ENCODE measurements at places on chromosomes 7 and 10.

DNA sequence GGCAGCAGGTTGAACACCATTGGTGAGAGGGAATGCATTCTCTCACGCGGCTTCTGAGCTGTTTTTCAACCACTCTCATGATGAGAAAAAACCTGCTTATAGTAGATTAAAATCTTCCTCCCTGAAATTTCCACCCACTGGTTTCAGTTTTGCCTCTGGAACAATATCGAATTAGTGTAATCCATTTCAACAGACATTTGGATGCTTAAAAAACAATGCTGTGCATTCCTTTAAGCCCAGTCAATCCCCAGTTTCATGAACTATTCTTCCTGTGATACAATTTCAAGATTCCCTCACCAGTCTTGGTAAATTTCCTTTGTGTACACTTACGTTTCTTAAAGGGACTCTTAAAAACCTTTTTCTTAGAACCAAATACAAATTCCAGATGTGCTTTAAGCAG, 89.6 kb downstream of the ITIH5 start:
- no peak for DNase-seq

- no peak for DNase-seq
Measured at GRCh38 chr7:86949052-86949778, 110.2 kb downstream of the ELAPOR2 start.

DNA sequence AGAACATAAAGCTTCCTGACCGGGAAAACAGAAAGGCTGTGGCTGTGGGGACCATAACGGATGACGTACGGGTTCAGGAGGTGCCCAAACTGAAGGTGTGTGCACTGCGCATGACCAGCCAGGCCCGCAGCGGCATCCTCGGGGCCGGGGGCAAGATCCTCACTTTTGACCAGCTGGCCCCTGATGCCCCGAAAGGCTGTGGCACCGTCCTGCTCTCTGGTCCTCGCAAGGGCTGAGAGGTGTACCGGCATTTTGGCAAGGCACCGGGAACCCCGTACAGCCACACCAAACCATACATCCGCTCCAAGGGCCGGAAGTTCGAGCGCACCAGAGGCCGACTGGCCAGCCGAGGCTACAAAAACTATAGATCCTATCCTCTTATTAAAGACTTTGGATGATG, 179.3 kb downstream of the PTN start:
- DNase-seq, result no peak

- no peak for DNase-seq
Measured at GRCh38 chr10:62934258-62934657, 118.1 kb upstream of the EGR2 start.

DNA sequence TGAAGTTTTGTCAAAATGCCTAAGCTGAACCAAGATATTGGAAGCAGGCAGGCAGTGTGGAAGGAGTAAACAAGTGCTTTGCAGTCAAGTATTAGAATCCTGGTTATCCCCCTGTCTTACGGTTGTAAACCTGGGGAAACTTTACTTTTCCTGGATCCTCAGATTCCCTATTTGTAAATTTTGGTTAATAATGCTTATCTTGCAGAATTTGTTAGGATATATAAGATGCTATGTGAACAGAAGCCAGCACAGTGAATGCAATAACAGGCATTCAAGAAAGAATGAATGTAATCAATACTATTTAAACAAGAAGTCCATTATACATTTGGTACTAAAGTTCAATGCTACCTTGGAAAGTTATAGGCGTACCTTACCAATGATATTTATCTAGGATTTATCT, 91.8 kb upstream of the STK17A start:
- DNase-seq, result no peak

DNA sequence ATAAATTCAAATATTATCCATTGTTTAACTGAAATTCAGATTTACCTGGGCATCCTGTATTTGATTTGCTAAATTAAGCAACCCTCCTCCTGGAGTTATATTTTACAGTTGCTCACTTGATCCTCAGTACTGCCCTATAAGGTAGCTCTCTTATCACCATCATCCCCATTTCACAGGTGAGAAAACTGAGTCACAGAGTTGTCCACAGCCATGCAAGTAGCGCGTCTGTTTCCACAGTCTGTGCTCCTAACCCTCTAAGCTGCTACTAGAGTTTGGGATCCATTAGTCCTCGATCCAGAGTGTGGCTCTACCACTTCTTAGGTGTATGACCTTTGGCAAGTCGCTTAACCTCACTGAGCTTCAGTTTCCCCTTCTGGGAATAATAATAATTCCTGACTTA, 34.9 kb upstream of the KDM7A start:
- no peak for DNase-seq

DNA sequence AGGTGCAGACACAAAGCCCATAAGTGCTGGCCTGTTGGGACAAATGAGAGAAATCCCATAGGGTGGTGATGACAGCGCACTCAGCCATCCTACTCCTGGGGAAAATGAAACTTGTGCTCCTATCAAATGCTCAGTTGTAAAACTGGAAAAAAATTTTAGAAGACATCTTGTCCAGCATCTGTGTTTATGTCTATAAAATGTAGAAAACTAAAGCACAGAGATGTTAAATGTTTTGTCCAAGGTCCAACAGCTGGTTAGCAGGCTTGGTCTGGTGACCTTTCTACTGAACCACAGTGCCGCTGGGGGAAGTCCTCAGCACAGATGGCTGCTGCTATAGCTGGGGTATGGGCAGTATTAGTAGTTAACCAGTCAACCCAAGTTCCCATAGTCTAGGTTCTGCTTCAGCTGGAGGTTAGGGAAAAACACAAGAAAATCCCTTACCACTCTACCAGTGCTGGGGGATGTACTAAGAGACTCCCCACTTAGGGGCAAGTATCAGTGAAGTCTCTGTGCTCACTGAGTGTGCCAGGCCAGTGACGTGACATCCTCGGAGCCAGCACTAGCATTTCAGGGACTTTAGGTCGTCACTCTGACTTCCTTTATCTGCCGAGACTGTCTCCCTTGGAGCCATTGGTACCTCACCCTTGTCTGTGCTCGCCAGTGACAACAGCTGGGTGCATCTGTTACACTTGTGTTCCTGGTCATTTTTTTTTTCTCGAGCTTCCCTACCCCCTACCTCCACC, 1.9 kb downstream of the TSPAN33 start:
- no peak for DNase-seq

DNA sequence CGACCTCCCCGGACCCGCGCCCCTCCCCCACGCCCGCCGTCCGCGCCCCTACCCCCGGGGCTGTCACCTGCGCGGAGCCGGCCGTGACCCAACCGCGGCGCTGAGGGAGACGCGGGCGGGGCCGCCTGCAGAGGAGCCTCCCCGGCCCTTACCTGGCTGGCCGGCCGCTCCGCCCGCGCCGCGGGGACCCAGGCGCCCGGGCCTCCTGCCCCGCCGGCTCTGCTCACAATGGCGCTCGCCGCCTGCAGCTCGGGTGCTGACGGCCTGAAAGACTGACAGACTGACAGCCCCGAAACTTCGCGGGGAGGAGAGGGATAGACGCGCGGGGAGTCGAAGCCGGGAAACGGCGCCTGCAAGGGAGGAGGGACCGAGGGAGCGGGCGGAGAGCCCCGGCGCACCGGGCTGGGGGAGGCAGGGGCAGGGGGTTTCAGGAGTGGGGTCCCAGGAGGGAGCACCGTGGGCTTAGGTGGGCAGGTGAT, 393 bp downstream of the ZNF467 start:
- DNase-seq, result no peak

GRCh38 chr10:50739618-50740292, at the start of gene ASAH2B:
Gene ASAH2B, plus strand, starts transcription at chr10:50739936. Its CDS starts 5,195 bp downstream, at chr10:50745131.
- DNase-seq, result peak; percentile 71

DNA sequence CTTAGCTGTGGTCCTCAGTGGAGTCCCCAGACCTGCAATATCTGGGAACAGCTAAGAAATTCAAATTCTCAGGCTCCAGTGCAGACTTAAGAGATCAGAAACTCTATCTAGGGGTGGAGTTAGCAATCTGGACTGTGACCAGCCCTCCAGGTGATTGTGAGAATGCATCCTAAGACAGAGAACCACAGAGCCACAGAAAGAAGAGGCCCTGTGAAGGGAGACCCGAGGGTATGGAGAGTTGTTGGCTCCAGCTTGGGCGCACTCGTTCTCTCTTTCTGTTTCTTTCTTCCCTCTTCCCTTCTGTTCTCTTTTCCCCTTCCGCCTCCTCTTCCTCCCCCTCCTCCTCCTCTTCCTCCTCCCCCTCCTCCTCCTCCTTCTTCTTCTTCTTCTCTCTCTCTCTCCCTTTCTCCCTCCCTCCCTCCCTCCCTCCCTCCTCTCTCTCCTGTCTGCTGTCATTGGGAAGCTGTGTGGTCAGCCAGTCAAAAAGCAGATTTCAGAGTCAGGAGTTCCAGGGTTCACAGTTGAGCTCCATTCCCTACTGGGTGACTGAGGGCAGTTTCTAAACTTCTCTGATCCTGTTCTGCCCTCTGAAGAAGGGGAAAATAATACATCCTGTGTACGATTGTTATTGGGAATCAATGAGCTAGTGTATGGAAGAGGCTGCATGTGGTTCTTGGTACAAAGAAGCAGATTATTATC, 62.1 kb upstream of the STEAP1B start:
- DNase-seq, result no peak
